ENCODE measurements at places on chromosomes 11 and 22.

DNA sequence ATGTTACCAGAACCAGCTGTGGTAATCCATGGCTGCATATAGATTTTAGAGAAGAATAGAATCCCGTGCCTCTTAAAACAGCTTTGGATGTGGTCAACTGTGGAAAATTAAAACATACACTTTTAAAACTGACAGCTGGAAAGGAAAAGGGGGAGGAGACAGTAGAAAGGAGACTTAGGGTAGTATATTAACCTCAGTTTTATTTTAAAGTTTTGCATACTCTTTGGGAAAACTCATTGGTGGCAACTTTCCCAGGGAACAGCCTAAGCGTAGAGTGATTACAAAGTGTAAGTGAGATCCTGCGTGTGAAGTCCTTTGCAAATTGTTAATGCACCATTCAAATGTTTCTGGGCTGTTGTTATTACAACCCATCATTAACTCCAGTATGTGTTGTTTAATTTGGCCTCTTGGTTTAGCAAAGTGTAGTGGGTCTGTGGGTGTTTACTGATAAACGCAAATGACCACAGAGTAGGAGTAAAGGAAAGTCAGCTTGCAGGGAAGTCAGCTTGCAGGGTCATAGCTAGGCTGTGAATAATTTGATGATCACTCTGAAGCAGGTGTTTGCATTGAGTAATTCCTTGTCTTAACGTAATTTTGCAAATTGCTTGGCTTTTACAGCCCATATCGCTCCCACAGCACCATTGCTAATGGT, 88.0 kb upstream of the DBX1 start:
- DNase-seq: no peak

- no peak for DNase-seq
Observed at GRCh38 chr22:19903031-19903430, 38.5 kb upstream of the COMT start.

DNA sequence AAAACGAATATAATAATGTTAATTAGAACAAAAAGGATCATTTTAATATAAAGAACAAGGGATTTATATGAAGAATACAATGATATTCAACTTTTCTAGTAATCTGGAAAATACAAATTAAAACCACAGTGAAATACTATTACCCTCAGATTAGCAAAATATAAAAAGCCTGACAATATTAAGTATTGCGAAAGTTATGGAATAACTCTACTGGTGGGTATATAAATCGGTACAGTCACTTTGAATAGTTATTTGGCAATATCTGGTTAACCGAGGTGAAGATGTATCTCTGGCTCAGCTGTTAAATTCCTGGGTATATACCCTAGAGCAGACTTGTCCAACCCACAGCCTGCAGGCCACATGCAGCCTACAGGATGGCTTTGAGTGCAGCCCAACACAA, 118.8 kb downstream of the ATM start:
- DNase-seq: no peak

DNA sequence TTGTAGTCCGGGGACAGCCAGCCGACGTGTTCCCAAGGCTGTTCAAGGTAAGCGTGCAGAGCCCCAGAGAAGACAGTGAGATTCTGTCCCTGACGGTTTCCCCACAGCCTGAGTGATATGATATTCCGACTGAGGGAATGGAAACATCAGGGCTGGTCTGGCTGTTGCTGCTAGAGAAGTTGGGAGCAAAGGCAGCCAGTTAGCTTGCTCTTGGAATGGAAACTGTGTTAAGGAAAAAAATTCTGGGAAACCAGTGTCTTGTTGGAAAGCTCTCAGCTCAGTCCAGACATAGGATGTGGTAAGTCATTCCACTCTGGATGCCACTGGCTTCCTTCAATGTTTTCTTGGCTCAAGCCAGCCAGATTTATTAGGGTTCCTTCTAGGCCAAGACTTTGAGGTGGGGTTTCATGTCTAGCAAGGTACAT, 8.8 kb downstream of the CRY2 start:
- DNase-seq: no peak

- no peak for DNase-seq
Observed at GRCh38 chr11:60847896-60848295, 6.0 kb downstream of the CCDC86 start.

DNA sequence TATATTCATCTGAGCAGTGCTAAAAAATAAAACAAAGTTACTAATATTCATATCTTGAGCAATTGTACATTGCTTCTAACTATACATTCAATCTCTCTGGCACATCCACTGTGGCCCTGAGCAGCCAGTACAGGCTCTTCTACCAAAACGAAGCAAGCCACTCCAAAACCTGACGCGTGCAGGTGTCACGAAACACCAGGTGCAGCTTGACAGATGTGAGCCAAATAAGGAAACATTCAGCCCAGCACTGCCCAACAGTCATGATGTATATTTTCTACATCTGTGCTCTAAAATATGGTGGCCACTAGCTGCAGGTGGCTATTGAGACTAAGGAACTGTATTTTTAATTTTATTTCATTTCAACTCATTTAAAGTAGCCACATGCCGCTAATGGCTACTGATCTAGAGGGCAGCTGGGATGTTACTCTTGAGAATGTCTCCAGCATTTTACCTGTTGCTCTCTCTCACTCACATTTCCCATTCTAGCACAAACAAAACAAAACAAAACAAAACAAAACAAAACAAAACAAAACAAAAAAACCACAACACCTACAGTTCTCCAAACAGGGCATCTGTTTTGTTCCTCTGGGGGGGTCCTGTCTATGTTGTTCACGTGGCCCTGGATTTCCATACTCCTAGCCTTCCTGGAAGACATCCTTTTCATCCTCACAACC, 77.7 kb downstream of the LARGE1 start:
- DNase-seq: no peak

GRCh38 chr11:84128840-84129239, 842.7 kb upstream of the CCDC90B start:
- DNase-seq: no peak

- no peak for DNase-seq
Observed at GRCh38 chr11:32391956-32392553, 43.3 kb downstream of the WT1 start.

DNA sequence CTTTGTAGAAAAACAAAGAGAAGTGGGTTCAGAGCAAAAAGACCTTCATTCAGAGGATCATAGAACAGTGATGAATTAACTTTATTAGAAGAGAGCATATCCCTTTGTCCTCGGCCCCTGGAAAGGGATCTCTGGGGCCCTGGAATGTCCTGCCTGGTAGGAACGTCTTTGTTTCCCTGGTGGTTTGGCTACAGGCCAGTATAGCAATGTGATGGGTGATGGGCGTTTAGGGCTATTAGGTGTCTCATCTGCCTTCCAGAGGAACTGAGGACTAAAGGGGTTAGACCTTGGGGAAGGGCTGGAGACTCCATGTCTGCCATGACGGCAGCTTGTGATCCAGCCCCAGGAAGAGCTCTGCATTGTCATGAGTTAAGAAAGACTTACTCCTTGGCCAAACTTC, 9.1 kb downstream of the APOL4 start:
- no peak for DNase-seq

GRCh38 chr11:86955111-86955360, 159 bp downstream of the FZD4 start:
- DNase-seq: no peak

DNA sequence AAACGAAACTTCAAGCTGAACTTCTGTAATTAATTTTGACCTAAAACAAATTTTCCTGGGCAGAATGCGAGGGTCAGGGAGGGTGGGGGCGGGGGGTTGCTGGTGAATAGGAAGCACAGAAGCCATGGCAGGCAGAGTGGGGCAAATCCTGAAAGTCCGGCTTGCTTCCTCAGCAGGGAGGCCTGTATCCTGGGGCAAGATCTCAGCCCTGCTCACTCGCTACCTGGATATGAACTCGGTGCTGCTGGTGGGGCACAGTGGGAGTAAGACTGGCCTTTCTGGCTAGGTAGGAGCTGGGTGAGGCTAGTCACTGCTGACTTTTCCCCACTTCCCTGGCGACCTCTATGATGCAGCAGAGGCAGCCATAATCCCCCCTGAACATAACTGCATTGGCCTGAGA, 168.9 kb upstream of the CHORDC1 start:
- DNase-seq: no peak

GRCh38 chr11:23181022-23181807, 320.9 kb upstream of the CCDC179 start:
- DNase-seq: no peak

- DNase-seq: peak; percentile 44
Observed at GRCh38 chr11:118488480-118489109, 38.7 kb upstream of the TTC36 start.

GRCh38 chr11:113876074-113876797, 864 bp upstream of the USP28 start:
- DNase-seq: no peak

- DNase-seq: no peak
Observed at GRCh38 chr11:79241205-79241851, 199.5 kb downstream of the TENM4 start.

DNA sequence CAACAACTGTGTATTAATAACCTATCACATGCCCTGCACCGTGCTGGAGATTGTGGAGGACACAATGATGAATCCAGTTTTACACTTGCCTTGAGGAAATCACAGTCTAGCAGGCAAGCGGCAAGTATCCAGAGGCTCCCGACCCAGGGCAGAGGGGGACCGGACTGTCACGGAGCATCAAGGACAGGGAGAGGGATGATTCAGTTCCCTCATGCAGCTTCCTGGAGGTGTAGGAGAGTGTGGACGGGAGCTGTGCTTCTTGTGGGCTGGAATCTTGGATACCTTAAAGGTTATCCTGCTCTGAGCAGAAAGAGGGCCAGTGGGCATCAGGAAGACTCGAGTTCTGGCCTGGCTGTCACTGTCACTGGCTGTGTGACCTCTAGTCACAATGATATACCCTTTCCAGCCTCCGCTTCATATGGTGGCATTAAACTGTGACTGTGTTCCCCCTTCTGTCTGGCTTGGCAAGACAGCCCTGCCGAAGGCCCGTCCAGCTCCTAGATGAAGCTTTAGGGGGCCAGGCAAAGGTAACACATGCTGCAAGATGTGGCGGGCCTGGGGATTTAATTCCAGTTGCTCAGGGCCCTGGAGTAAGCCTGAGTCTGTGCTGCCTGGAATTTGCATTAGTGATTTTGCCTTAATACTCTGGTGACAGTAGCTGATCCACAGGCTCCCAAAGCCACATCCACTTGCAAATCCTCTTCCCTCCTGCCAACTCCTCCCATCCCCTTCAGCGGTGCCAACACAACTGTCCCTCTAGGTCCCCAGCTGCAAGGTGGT, 162.8 kb downstream of the DSCAML1 start:
- no peak for DNase-seq

DNA sequence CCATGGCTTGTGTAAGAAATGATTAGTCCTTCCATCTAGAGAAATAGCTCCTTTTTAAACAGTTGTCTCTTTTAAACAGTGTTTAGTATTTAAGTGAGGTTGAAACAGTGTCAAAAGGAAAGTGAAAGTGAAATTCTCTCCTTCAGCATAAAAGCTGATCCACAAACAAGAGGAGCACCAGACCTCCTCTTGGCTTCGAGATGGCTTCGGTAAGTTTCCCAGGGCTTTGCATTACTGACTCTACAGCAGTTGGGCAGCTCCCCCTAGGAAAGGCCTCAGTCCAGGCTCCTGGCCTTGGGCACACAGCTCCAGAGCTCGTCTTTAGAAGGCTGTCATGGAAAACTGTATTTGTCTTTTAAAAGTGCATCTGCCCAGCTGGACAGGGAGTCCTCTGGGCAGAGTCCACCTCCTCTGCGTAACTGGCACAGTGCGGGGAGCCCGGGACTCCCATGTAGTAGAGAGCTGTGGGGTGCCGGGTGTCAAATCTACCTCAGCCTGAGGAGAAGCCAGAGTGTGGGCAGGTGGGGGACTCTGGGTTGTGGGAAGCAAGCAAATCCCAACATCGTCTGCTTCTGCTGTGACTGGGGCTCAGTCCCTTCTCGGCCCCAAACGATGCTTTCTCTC, at the start of gene PLAAT4:
TSS of gene PLAAT4 (plus strand) at position 140 of the 624 bp plus-strand sequence. CDS start at position 201, 61 bp downstream.
- peak; percentile 23 for DNase-seq

DNA sequence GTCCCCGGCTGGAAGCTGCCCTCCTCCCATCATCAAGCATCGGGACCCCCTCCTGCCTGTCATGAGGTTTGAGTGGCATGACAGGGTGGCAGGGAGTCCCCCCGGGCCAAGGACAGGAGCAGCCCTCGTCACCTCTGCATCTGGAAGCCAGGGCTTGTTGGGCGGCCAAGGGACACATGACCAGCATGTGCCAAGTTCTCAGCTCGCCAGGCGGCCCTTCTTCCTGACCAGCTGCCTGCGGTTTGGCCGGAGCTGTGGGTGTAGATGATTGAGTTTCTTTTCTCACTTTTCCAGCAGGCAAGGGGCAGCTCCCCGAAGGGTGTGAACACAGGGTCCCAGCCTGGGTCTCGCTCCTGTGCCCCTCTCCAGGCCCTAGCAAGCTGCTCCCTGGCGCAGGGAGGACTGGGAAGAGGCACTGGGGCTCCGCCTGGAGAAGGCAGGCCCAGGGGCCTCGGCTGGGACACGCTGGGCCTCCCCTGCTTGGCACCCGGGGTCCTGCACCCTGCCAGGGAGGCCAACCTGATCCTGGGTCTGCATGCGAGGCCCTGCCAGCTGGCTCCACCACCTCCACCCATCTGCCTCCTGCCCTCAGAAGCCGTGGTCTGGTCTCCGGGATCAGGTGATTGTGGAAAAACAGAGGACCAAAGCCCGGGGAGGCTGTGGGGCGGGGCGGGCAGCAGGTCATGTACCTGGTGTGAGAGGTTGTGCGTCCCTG, 13.4 kb downstream of the ARHGAP8 start:
- DNase-seq: no peak

DNA sequence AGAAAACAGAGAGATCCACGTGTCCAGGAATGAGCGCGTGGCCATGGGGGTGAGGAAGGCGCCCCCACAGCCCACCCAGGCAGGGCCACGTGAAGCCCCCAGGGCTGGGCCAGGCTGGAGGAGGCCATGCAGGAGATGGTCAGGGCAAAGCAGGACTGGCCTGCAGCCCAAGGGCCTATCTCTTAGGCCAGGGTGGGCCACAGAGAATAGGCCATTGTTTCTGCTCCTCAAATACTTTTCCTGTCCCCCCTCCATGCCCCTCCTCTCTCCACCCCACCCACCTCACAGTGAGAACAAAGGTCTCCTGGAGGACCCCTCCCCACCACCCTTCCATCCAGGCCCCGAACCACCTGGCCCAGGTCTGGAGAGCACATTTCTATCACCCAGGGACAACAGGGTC, 8.3 kb upstream of the CDC42EP1 start:
- no peak for DNase-seq

- no peak for DNase-seq
Observed at GRCh38 chr11:2300936-2301630, 635 bp downstream of the C11orf21 start.
